Amniotic epithelial cell (primary cell): ENCODE measurements at places on chromosomes 4 and X.
A peak's percentile ranks its signal among the peaks of the same experiment; 100 is the strongest.

DNA sequence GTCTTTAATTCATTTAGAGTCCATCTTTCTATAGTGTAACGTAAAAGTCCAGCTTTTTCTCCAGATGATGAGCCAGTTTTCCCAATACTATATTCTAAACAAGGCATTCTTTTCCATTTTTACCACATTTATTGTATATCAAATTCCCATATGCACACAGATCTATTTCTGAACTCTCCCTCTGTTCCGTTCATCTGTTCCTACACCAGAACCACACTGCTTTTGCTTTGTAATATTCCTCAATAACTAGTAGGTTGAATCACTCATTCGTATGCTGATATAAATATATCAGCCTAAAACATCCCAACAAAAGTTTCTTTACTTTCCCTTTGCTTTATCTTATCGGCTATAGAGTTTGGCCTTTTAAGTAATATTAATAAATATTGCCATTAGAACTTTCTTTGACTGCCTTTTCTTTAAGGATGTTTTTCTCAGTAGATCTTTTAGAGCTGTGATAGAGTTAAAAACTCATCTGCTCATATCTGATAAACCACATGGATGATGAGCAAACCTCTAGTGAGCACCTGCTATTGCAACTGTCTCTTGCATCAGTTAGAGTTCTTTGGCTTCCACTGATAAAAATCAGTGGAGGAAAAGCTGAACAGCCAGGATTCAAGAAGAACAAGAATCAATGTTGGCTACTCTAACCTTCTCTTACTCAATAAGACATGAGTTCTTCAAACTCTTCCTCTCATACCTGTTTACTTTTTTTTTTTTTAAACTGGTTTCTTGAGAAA is 13.1 kb upstream of the RPL34 start:
- DNase-seq = no peak

GRCh38 chr4:1945124-1945895 is 63.5 kb downstream of the NELFA start:
- no peak for DNase-seq

- DNase-seq = no peak
Observed at GRCh38 chr4:23930750-23931488, 41.1 kb upstream of the PPARGC1A start.

DNA sequence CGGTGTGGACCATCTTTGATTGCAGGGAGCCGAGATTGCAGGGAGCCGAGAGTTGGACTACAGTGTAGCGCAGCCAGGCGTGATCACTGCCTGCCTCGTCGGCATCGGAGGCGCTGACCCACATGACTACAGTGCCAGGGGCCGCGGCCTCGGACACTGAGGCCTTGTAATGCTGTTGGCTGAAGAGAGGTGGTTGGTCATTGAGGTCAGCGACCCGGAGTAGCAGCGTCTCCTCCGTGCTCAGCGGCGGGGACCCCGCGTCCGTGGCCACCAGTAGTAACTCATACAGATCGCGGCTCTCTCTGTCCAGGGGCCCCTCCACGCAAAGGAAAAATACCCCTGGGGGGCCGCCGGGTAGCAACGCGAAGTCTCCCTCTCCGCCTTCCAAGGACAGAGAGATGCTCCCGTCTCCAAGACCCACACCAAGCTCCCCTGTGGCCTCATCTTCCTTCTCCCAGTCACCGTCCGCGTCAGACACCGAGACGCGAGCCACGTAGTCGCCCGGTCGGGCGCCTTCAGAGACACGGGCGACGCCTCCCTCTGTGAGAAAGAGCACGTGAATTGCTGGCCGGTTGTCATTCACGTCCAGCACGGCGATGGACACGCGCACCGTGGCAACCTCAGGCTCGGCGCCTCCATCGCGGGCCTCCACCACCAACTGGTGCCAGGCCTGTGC is 1.9 kb downstream of the DCHS2 start:
- DNase-seq = no peak

GRCh38 chr4:112348488-112349158 is 51.5 kb downstream of the ALPK1 start:
- peak; percentile 37 for DNase-seq

DNA sequence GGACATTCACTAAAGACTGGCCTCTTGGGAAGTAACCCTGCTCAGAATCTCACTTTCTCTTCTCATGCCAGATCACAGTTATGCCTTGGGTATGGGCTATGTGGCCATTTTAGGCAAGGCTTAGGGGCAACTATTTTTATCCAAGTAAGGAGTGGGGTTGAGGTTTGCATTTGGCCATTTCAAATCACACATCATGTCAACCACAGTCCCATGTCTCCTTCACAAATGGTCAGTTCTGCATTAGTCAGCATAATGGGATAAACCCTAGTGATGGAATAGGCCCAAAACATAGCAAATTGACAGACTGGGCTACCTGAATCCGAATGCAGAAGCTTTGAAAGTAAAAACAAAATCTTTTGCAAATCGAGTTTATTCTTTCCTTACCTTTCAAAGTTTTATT is 827 bp upstream of the RTL3 start:
- no peak for DNase-seq

GRCh38 chr4:98674404-98675173 is 16.2 kb upstream of the TSPAN5 start:
- peak; percentile 52 for DNase-seq

- no peak for DNase-seq
Observed at GRCh38 chr4:159235779-159236368, 133.0 kb downstream of the RAPGEF2 start.

- DNase-seq = peak; percentile 59
Observed at GRCh38 chr4:37767546-37767945, 58.9 kb upstream of the PGM2 start.

DNA sequence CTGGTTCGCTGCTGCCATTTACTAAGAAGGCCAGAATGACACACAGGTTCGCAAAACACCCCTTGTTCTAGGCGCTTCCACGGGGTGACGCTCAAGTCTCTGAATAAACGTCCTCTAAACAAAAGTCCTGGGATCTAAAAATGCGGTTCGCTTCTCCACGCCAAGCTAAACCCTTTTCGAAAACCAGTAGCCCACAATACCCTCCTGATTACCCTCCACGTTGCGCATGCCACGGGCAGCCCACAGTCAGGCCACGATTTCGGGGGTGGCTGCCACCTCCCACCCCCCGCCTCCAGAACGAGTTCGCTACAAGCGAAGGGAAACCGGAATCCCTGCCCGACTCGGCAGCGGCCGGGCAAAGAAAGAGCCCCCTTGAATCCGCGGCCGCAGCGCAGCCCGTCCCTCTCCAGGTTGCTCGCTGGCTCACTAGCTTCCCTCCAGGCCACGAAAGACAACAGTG is 423 bp downstream of the RPL39 start:
- peak; percentile 41 for DNase-seq

- DNase-seq = no peak
Observed at GRCh38 chr4:179662522-179662921, 2220.3 kb upstream of the AGA start.

- peak; percentile 80 for DNase-seq
Observed at GRCh38 chrX:74593593-74593992, 20.8 kb downstream of the RLIM start.
